Stimulated activated CD4-positive, alpha-beta T cell treated with anti-CD3 and anti-CD28 coated beads, Interleukin-12 subunit alpha, Interleukin-12 subunit beta, amount 100 ng/mL, for 24 hours (primary cell): ENCODE measurements at places on chromosomes 4 and X.
A peak's percentile ranks its signal among the peaks of the same experiment; 100 is the strongest.

DNA sequence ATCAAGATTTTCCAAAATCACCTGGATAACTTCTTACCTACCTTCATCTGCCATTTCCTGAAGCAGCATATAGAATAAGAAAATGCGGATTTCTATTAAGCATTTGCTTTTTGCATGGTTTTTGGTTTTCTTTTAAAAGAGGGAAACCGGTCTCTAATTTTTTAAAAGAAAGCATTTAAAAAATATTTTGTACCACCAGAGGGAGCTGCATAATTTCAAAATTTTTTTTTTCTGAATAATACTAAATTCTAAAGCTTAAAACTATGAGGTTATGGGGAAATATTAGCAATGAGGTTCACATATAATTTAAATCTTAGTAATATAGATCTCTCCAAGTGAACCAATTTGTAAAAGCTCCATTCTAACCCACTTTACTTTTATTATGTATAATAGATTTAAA, 137.7 kb upstream of the TENT5D start:
- DNase-seq, result no peak

DNA sequence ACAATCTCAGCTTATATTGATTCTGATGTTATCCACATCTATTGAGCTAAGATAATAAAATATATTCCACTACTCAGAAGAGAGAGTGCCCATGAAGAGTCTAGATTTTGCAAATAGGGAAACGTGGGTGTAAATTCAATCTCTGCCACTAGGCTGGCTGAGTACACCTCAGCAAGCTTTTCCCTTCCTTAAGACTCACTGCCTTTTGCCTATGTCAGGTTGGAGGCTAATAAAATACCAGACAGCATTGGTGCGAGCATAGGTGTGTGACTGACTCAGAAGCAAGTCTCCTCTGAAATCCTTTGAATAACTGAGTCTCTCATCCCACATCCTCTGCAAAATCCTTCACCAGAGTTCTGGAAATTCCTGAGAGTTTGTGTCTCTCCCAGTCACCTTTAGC, 405.4 kb upstream of the CPEB2 start:
- no peak for DNase-seq

DNA sequence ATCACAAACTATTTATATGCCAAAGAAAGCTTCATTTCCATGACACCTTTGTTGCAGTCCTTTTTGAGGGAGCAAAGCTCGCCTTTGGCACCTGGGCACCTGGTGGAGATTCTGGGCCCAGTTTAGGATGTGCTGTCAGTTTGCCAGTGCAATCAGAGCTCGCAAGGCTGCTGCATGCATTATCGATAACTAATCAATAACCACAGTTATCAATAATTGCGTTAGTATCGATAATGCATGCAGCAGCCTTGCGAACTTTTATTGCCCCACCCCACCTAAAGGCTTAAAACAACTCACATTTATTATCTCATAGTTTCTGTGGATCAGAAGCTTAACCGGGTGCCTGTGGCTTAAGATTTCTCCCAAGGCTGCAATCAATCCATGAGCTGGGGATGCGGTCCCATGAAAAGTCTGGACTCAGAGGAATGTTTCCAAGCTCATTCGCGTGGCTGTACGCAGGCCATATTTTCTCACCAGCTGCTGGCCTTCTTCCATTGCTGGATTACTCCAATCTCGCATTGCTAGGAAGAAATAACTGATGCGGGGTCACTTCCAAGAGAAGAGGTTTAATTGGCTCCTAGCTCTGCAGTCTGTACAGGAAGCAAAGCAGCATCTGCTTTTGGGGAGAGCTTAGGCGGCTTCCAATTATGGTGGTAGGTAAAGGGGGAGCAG, 6.2 kb upstream of the AFAP1 start:
- DNase-seq, result no peak

GRCh38 chrX:118350706-118351105, 4.8 kb downstream of the WDR44 start:
- no peak for DNase-seq

GRCh38 chr4:146465628-146466027, 56.1 kb downstream of the SLC10A7 start:
- DNase-seq, result no peak

- DNase-seq, result no peak
Observed at GRCh38 chr4:40434126-40434687, 99.1 kb downstream of the CHRNA9 start.

DNA sequence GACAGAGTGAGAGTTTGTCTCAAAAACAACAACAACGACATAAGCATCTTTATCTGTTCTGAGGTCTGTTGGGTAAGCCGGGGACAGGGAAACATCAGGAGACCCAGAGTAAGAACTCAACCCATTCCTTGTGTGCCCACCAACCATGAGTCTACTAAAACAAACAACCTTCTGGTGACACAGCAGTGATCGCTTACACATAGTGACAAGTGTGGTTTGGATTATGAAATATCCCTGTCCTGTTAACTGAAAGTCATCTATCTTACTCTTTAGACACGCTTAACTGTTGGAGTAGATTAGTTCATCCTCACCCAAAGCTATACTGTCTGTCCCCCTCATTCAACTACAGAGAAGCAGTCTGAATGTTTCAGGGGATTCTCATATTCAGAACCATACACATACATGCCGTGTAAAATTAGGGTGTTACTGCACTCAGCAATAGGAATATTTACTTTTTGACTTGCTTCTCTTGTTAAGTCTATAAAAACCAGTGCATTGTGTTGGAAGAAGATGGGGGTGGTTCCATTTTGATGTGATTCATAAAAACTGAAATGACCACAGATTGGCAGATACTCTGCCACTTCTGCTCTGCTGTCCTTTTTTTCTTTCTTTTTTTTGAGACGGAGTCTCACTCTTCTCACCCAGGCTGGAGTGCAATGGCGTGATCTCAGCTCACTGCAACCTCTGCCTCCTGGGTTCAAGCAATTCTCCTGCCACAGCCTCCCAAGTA, 27.4 kb downstream of the PHKA2 start:
- no peak for DNase-seq

DNA sequence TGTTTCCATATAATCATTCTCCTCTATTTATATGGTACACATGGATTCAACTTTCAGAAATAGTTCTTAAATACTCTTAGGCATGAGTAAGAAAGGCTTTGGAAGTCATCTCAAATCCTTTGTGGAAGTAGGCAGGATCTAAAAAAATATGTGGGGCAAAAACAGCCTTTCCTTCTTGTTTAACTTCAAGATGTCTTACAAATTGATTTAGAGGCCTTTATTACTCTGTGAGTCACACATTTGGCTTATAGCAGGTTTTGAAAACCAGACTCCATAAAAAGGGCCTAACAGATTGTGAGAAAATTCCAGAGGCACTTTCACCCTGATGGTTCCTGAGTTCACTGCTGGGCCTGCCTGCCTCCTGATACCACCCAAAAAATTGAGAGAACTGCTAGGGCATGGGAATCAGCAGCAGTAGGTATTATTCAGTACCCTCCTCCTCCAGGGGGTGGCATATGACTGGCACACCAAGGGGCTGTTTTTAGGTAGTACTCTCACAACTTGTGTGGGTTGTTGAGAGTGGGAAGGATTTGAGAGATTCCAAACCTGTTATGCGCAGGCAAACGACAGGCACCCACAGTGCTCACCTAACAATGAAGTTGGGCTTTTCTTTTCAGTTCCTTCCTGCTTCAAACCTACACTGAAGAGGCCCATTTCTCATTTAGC, 162.7 kb upstream of the MBNL3 start:
- no peak for DNase-seq

- no peak for DNase-seq
Observed at GRCh38 chrX:115018944-115019343, 1.5 kb upstream of the IL13RA2 start.

DNA sequence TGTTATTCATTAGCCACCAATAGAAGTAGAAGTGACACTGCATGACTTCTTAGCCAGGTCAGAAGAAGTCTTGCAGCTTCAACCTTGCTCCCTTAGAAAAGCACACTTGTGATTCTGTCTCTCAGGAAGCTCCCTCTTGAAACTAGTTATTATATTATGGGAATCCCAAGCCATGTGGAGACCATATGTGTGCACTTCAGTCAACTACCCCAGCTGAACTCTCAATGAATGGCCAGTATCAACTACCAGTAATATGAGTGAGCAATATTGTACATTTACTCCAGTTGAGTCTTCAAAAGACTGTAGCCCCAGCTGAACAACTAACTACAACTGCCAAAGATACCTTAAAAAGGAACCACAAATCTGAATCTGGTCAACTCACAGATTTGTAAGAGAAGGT, 77.1 kb upstream of the GABRA3 start:
- DNase-seq, result no peak

DNA sequence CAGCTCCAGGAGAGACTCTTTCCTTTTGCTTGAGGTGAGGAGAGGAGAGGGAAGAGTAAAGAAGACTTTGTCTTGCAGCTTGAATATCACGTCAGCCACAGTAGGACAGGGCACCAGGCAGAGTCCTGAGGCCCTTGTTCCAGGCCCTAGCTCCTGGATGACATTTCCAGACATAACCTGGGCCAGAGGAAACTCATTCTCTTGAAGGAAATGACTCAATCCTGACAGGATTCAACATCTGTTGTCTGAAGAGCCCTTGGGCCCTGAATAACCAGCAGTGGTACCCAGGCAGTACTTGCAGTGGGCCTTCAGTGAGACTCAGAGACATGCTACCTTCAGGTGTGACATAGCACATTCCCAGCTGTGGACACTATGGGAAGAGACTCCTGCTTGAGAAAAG, 62.8 kb downstream of the FGF16 start:
- no peak for DNase-seq

DNA sequence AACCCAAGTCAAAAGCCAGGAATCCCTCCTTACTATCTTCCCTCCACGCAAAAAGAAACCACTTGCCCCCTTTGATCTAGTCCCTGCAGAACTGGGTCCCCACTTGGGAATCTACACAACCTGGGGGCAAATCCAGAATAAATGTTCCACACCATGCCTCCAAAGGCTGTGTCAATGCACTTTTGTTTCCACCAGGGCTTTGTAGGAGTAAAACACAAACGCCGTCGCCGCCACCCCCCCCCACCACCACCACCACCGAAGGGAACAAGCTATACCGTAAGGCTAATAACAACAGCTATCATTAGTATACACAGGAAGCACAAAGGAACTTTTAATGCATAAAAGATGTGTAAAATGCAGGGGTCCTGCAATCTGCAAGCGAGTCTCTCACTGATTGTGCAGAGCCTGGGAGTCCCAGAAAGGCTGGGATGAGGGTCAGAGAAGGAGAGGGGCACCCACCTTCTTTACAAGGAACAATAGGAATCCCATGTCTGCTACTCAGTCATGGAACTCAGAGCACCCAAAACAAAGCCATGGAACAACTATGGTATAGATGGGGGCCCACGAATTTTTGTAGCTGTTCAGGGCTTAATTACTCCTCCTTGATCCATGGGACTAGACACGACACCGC, 13.2 kb downstream of the BCOR start:
- no peak for DNase-seq

- DNase-seq, result no peak
Observed at GRCh38 chr4:105014234-105014633, 132.4 kb upstream of the TET2 start.

DNA sequence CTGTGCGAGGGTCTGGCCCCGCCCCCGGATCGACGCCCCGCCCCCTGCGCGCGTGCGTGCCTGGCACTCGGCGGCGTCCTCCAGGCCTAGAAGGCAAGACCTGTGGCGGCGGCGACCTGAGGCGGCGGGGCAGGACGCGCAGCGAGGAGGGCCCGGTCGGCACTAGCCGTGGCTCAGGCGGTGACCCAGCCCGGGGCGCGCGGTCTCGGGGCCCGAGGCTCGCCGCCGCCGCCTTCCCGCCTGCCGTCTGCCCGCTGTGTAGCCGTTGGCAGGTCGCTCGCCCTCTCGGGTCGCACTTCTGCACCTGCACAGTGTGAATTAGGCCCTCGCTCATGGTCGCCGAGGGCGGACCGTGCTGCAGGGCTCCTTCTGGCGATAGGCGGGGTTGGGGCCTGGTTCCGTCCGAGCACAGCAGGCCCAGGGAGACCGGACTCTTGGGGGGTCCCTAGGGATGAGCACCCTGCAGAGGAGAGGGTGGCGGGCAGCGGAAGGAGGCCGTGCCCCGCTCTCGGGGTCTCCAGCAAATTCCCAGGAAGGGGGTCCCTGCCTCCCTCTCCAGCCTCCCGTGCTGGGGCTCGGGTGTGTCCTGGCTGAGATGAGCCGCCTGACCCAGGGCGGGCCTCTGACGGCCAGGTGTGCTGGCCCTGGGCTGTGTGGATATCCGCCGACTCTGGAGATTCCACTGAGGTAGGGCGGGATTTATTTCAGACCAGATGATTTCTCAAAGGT, 557 bp upstream of the FAM53A start:
- DNase-seq, result peak; percentile 92

DNA sequence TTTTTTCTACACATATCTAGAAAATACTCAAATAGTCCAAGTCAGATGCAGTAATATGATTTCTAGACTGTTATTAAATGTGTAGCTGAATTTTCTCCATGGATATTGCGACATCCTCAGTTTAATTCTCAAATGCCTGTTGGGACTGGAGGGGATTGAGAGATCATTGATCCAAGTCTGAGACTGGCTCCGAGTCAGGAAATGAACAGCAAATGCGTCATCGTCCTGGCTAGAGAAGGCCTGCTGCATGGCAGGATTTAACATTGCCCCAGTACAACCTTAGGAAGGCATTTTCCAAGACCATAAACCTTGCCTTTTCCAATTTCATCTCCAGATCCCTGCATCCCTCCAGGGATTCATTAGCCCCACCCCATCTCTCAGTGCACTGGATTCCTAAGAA, 56.6 kb upstream of the SLC6A14 start:
- no peak for DNase-seq

- no peak for DNase-seq
Observed at GRCh38 chr4:70801265-70801809, 38.4 kb downstream of the GRSF1 start.

- no peak for DNase-seq
Observed at GRCh38 chr4:86641516-86642090, 47.5 kb downstream of the PTPN13 start.

GRCh38 chr4:7638489-7638888, 203.8 kb upstream of the PSAPL1 start:
- DNase-seq, result no peak

DNA sequence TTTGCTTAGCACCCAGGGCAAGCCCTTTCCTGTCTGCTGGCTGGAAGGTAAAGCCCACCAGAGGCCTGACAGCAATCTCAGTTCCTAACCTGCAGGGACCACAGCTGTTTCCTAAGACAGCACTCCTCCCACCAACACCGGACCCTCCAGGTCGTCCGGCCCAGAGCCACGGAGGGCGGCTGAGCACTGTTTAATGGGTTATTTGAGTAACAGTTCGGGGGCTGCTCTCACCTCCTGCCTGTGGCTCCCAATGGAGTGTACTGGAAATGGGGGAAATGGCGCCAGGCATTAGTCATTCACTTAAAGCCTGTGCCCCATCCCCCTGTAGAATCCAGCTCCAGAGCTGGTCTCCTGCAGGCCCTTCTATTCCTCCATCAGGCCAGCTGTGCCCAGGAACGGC, 81.6 kb upstream of the ADRA2C start:
- DNase-seq, result no peak

GRCh38 chrX:11470250-11470974, 177.2 kb downstream of the AMELX start:
- no peak for DNase-seq

- DNase-seq, result no peak
Observed at GRCh38 chr4:144450526-144450925, 195.4 kb upstream of the HHIP start.
